Peyer's patch (tissue), 4 donors: ENCODE measurements at places on chromosomes 3 and 15. TPM values are rescaled to one million over a fixed set of nuclear protein-coding genes. Genes with fewer than 3 reads are reported as not detected.

CCR8 gene
- total RNA-seq, result not detected

PARP15 gene
- total RNA-seq, result 9.5 TPM

ERICH6 gene
- not detected for total RNA-seq

PXYLP1 gene
- 8.6 TPM for total RNA-seq

A4GNT gene
- not detected for total RNA-seq

IL17RD gene
- total RNA-seq, result 0.88 TPM

SAMD7 gene
- total RNA-seq, result not detected

CKMT1B gene
- 74.3 TPM for total RNA-seq

C3orf49 gene
- not detected for total RNA-seq

EIF4A2 gene
- total RNA-seq, result 218 TPM

P2RY12 gene
- 1.7 TPM for total RNA-seq

SLC27A2 gene
- total RNA-seq, result 47.9 TPM

BMF gene
- total RNA-seq, result 24.9 TPM

SUCNR1 gene
- total RNA-seq, result 1.3 TPM

GOLGA6A gene
- total RNA-seq, result not detected

MCF2L2 gene
- 1.1 TPM for total RNA-seq

CCR2 gene
- total RNA-seq, result 0.80 TPM

OR5AC2 gene
- not detected for total RNA-seq

CYP8B1 gene
- total RNA-seq, result not detected

ATP13A5 gene
- total RNA-seq, result not detected

SRGAP3 gene
- 24.8 TPM for total RNA-seq

THOC7 gene
- total RNA-seq, result 28.6 TPM

SEMA3G gene
- total RNA-seq, result 24.8 TPM

TRPM1 gene
- not detected for total RNA-seq

SV2B gene
- total RNA-seq, result 0.85 TPM

GRM7 gene
- total RNA-seq, result not detected

GOLGA6L10 gene
- 1.6 TPM for total RNA-seq
